ENCODE measurements at places on chromosomes 3 and 15.
A peak's percentile ranks its signal among the peaks of the same experiment; 100 is the strongest.

- no peak for DNase-seq
These were observed 23.3 kb downstream of the PLD1 start for GRCh38 chr3:171786997-171787396.

- no peak for DNase-seq
These were observed 67.8 kb upstream of the ATP13A3 start for GRCh38 chr3:194554473-194555123.

DNA sequence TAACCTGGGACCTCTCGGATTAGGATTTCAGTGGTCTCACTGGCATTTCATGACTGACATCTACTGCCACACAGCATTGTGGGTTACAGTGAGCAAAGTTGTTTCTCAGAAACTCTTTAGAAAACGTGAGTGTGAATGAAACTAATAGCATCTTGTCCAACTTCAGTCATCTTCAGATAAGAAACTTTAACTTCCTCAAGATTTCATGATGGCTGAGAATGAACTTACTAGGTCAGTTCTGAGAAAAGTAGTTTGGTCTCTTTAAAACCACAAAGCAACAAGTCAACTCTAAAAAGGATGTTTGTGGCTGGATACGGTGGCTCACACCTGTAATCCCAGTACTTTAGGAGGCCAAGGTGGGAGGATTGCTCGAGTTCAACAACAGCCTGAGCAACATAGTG, 14.2 kb upstream of the HOMER2 start:
- DNase-seq: no peak

- DNase-seq: no peak
These were observed 119.9 kb upstream of the ATP2B2 start for GRCh38 chr3:10625323-10625722.

DNA sequence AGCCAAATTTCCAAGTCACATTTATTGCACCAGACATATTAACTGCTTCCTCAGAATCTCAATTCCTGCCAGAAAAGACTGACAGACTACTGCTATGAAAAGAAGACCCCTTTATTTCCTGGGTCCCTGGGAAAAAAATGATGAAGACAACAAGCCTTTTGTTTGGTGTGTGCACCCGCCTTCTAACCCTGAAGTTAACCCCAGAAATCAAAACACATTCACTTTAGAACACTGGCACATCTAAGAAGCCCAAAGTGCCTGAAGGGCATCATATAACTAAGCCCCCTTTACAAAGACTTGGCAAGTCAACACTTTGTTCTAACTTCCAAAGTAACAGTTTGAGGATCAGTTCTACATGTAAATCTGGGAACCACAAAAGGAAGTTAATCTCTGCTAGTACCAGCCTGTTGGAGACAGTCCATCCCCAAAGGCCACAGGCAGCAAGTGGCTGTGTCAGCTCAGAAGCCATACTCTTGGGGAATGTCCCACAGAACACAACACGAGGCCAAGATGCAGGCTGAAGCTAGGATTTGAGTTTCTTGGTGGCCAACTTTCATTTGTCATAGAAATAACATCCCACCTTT, 16.3 kb upstream of the ATP1B3 start:
- no peak for DNase-seq

DNA sequence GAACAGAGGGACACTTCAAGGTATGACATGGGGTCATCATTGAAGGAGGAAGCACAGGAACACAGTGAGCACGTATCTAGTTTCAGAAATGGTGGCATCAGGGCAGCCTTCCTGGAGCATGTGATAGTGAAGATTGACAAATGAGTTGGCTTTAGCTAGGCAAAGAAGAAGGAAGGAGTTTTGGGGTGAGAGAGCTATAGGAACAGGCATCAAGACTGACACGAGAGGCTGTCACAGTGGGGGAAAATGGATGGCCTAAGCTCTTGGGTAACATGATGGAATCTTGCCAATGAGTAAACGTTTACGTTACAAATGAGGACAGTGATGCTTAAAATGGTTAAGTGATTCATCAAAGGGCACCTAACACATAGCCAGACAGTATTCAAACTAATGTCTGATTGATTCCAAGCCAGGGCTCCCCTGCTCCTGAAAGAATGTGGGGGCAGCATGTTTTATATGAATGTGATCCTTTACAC, 23.1 kb upstream of the GPR171 start:
- no peak for DNase-seq

DNA sequence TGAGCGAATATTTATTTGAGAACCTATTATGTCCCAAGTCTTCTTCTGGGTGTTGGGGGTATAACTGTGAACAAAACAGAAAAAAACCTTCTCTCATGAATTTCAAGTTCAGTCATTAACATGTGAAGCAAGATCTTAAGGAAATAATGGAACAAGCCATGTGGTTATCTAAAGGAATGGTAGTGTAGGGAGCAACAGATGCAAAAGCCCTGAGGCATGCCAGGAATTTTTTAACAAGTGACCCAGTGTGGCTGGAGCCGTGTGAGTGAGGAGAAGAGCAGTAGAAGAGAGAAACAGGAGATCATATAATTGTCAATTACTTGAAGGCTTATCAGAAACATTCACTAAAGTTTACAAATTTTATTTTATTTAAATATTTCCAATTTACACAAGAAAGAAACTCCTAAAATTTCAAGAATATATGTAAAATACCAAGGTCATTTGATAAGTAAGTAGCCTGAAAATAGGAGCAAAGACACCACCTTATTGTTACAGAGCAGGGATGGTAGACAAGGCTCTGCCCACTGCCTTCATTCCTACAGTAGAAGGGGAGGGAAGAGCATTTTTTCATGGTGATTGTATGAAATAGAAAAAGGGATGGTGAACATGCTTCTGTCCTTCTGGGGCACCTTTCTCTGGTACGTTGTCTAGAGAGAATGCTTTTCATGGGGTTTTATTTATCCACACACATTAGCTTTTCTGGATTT, 345.1 kb downstream of the PLOD2 start:
- no peak for DNase-seq

DNA sequence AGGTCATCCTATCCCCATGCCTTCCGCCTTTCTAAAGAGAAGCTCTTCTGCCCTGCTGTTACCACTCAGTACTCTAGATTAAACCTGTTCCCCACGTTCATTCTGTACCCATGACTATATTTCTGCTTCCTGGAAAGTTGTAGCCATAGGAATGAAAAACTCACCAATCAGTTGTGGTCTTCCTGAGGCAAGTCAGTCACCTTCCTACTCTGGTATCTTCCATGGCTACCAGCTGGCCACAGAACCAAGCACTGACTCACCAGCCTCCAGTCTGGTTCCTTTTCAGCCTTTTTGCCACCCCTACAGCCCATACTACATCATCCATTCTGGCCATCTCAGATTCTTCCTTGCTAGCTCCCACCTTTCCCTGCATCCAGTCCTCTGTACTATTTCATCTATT, 46.4 kb downstream of the TMEM44 start:
- no peak for DNase-seq

- no peak for DNase-seq
These were observed 62.0 kb downstream of the ESYT3 start for GRCh38 chr3:138496436-138496835.

DNA sequence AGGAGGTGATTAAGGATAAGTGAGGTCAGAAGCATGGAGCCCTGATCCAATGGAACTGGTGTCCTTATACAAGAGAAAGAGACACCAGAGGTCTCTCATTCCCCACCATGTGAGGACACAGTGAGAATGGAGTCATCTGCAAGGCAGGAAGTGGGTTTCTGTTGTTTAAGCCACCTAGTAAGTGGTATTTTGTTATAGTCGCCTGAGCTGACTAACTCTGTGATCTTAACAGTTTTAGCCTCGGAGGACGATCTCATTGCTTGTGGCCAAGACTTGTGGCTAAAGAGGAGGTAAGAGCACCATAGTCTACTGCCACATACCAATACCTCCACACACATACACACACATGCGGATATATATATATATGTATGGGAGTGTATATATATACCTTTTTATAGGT, 73.8 kb downstream of the MCTP2 start:
- peak; percentile 46 for DNase-seq
